Prostate gland (tissue), 2 donors: ENCODE measurements at places on chromosomes 11 and 22.
A peak's percentile ranks its signal among the peaks of the same experiment; 100 is the strongest.

GRCh38 chr22:47094861-47095330 is 332.4 kb downstream of the TBC1D22A start:
- DNase-seq, result no peak

GRCh38 chr11:105156720-105157119 is 17.2 kb upstream of the CARD18 start:
- no peak for DNase-seq

- no peak for DNase-seq
Measured at GRCh38 chr11:61193596-61193995, 9.7 kb upstream of the PGA3 start.

DNA sequence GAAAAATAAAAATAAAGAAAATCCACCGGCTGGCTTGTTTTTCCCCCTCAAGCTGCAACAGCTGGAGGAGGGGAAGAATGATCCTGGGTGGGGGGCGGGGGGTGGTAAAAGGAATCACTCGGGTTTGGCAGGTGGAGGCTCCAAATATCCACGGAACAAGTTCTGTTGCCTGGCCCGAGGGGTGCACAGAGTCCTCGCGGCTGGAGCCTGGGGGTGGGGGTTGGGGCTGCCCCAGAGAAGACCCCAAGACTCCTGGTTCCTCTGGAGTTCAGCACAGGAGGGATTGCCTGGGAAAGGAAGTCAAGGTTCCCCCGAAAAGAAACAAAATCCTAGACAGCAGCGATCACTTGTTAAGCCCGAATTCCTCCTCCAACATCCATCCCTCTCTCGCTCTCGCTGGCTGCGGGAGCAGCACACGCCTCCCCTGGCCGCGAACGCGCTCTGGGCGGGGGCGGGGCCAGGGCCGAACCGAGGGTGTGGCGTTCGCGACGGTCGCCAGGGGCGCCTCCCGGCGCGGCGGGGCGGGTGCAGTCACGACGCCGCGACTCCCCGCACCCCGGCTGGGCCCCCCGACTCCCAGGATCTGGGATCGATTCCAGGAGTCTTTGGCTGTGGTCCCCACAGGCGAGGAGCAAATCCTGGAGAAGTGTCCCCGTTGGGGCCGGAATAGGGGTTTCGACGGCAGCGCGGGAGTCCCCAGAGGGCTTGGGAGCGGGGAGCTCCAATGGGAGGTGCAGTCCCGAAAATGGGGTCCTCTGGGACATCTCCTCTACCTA is at the start of gene KCNA4:
Gene KCNA4, minus strand, starts transcription at position 443 of the 776 bp plus-strand sequence. CDS start 4,352 bp downstream, outside the sequence.
- no peak for DNase-seq

- DNase-seq, result no peak
Measured at GRCh38 chr11:88569342-88569741, 231.8 kb upstream of the CTSC start.

DNA sequence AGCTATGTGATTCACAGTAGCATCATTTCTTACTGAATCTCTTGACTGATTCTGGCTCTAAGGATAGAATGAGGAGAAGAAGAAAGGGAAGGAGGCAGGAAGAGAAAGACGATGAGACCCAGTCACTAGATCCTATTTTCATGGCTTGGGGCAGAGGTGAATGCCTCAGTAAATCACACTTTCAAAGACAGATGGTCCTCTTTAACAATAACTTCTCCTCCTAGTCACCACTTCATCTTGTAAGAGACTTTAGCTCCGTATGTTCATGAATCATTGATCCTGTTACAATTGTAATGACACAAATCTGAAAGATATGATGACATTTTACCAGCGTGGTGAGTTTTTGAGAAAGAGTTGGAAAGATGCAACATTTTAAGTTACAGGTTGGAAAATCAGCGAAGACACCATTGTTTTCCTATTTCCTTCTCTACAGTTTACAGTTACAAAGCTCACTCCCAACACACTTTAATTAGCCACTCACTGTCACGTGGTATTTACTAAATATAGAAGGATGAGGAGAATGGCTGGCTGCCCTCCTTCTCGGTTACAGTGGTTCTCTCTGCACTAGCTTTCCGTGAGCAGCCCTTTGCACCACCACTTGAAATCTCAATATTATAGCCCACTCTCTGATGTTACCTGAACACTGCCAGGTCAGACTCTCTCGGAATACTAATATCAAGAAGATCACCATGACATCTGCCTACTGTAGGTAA is 205.8 kb downstream of the CADM1 start:
- DNase-seq, result no peak

DNA sequence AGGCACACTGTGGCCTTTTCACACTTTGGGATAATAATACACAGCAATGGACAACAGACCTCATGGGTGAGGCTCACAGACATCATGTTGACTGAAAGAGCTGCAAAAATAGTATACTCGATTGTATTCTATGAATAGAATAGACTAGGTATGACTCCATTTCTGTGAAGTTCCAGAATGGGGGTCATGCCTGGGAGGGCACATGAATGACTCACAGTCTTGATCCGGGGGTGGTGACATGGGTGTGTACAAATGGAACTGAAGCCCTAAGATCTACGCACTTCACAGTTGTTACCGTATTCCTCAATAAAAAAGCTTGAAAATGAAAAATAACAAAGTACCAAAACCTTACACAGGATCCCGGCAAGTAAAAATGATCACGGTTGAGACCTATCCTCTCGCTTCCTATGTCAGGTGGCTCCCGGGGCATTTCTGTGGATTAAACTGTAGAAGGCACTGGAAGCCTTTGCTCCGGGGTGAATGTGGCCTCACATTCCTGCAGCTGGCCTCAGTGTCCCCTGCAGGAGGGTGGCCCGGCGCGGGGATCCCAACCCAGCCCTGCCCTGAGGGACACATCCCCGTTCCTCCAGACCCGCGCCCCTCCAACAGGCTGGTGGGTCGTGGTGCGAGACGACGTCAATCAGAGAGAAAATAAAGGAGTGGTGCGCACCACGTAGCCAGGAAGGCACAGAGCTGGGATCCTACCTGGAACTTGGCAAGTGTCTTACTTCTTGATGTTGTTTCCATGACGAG is 75.9 kb downstream of the NECTIN1 start:
- no peak for DNase-seq

DNA sequence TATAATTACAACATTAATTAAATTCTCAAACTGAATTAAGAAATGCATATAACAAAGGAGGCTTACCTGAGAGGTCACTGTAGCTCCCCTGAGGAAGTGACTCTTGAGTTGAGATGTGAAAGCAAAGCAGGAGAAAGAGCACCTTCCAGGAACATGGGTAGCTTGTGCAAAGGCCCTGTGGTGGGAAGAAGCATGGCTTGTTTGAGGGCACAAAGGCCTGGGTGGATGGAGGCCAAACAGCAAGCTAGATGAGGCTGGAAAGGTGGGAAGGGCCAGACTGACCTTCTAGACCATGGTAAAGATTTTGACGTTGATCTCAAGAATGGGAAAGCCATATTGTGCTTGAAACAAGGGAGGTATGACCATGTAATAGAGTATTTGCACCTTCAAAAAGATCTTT is 155.1 kb downstream of the PKNOX2 start:
- DNase-seq, result no peak

- no peak for DNase-seq
Measured at GRCh38 chr22:39821008-39821407, 72.6 kb downstream of the ENTHD1 start.

DNA sequence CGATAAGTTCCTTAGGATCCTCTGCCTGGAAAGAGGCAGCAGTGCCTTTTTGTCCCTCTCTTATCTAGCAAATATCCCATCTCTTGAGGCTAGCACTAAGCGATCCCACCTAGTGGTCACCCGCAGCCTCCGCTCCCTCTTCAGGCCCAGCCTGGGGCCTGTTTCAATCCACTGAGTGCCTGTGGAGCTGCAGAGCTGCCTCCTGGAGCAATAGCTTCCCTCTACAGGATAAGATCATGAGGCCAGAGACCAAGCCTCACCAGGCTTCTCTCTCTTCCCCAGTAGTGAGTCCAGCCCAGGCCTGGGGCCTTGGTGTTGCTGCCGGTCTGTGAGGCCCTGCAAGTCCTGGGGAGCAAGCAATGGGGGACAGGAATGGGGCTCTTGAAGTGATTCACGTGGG is 65.8 kb downstream of the SLC22A12 start:
- no peak for DNase-seq

DNA sequence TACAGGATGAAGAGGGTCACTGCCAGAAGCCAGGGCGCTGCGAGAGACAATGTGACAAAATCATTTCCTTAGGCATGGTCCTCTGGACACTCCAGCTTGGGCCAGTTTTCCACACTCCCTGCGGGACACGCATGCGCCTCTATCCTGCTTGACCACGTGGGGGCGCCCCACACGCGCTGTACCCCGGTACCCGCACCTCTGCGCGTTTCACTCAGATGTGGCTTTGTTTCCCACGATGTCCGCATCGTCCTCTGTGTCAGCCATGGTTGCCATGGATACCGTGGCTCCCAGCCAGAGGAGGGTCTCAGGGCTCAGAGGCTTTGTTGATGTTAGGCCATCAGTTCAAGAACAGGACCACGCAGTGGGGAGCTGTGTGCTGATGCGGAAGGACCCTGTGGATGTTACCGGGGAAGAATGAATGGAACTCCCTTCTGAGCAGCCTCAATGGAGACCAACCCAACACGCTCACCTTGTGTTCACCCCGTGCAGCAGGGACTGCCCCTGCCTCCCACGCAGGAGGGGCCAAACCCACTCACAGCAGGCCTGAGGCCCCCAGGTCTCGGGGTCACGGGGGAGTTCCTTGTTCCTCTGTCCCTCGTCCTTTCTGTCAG is 101.1 kb upstream of the SLC22A12 start:
- DNase-seq, result peak; percentile 14

GRCh38 chr22:46674906-46675305 is 54.7 kb downstream of the GRAMD4 start:
- DNase-seq, result no peak

GRCh38 chr22:45422237-45422983 is 8.9 kb downstream of the RIBC2 start:
- no peak for DNase-seq

- DNase-seq, result no peak
Measured at GRCh38 chr11:132718711-132719671, 813.3 kb downstream of the OPCML start.

GRCh38 chr22:48650323-48651035 is 1177.2 kb downstream of the BRD1 start:
- DNase-seq, result no peak

- peak; percentile 86 for DNase-seq
Measured at GRCh38 chr22:32474635-32475467, at the start of gene FBXO7. TSS of gene FBXO7 (plus strand) at chr22:32474811. CDS start at chr22:32475003, 192 bp downstream.

DNA sequence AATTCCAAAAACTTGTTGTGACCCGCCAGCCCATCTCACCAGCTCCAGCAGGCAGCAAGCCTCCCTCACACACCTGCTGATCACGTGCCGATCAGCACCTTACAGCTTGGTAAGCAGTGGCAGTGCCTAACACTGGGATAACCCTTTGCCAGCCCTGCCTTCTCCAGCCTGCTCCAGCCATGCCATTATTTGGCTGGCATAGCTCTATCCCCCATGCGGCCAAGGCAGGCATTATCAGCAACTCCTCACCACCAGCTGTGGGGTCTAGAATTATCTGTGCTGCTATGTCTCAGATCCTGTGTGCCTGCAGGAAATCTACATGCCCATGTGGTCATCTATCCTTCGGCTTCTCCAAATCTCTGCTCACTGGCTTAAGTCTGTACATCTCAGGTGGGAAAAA is 215.0 kb downstream of the ST3GAL4 start:
- DNase-seq, result no peak

- peak; percentile 72 for DNase-seq
Measured at GRCh38 chr11:46826310-46827044, 19.6 kb downstream of the CKAP5 start.
